ENCODE measurements at places on chromosomes 2 and 18.

GRCh38 chr2:42086500-42086953 is 38.7 kb downstream of the PKDCC start:
- DNase-seq: no peak

DNA sequence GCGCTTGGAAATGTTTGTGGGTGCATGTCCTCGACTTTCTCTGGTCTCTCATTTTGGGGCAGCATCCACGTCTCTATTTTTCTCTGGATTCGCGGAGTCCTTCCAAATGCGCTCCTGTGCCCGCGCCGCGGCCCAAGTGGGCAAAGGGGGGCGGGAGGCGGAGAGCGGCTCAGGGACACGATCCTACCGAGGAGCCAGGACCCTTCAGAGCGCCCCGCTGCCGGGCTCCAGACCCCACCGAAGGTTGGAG is 990 bp downstream of the EPAS1 start:
- DNase-seq: no peak

DNA sequence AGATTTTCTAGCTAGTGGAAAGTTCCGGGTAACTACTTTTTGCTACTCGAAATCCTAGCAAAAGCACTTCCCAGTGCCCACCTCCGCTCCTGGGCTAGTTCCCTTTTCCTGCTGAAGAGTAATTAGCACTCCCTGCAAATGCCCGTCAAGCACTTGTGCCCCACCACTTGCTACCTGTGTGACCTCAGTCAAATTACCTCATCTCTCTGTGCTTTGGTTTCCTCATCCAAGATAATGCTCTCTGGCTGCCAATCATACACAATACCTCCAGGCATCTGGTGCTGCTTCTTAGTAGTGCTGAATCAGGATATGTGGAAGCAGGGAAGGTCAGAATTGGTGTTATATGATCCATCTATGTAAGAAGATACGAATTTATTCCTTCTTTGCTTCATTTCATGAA is 102.1 kb upstream of the CDCA7 start:
- DNase-seq: no peak

DNA sequence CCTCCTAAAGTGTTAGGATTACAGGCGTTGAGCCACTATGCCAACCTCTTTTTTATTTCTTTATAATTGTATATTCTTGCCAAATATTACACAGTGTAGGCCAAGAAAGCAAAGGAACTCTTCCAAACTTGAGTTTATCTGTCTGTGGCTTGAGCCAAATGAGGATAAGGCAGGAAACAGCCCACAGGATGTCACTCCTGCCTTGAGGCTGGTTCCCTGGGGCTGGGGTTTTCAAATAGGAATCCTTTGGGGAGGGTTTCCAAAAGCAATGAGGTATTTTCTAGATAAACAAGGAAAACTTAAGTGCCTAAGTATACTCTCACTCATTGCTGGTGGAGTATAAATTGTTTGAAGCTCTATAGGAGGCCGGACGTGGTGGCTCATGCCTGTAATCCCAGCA is 56.4 kb downstream of the ADCY3 start:
- DNase-seq: no peak

DNA sequence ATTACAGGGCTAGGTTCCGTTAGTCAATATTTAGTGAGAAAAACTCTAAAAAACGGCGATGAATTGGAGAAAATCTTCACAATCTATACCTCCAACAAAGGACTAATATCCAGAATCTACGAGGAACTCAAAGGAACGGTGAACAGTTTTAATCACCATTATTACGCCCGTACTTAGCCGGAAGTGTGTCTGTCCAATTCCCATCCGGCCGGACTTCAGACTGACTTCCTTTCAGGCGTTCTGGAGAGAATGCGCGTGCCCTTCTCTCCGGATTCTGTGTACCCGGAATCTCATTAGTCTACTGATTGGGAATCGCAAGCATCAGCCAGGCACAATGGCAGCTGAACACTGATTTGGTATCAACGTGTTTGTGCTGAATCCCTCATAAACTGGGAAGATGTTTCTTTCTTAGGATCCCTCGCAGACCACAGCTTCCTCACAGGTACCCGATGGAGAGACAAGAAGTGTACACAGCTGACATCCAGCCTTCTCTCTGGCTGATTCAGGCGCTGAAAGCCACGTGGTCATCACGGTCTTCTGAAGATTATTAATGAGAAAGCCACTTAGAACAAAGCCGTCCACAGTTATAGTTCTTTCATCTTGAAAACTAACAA is 239.9 kb downstream of the ZNF516 start:
- no peak for DNase-seq

DNA sequence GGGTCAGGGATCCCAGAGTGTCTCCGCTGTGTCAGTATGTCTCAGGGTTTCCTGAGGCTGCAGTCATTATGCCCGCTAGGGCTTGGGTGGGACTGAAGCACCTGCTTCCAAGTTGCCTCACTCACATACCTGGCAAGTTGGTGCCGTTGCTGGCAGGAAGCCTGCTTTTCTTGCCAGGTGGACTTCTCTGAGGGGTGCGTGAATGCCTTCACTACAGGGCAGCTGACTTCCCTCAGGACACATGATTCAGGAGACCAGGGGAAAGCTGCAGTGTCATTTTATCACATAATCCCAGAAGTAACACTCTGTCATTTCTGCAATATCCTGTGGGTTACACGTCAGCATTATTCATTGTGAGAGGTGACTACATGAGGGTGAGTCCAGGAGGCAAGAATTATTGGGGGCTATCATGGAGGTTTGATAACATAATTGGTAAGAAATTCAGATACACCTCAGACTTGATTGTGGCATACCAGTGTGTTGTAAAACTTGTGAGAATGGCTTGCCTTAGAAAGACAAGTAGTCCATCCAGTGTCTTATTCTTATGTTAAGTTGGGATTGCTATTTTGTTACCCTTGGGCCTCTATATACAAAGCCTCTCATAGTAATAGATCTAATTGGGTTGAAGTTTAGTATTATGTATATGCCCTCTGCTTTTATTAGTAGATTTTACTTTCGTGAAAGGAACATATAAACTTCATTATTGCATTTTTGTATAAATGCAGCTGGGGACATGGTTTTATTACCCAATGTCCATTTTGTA is 44.1 kb downstream of the NEDD4L start:
- DNase-seq: no peak

DNA sequence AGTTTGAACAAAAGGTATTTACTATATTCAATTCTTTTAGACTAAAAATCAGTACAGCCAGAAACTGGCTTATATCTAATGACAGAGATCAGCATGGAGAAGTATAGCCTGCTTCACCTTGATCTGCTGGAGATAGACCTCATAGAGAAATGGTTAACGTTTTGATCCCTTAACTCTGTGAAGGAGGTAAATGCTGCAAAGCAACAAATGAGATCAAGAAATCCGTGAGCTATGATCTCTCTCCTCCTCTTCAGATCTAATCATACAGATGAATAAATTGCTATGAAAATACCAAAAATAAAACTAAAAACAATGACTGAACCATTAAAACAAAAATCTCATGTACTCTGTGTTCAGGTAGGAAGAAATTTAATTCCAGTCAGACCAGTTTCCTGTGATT is 42.8 kb downstream of the KLHL14 start:
- no peak for DNase-seq

GRCh38 chr2:61662990-61663389 is 124.8 kb upstream of the XPO1 start:
- DNase-seq: no peak

GRCh38 chr2:238505892-238506280 is 79.2 kb downstream of the ASB1 start:
- no peak for DNase-seq

DNA sequence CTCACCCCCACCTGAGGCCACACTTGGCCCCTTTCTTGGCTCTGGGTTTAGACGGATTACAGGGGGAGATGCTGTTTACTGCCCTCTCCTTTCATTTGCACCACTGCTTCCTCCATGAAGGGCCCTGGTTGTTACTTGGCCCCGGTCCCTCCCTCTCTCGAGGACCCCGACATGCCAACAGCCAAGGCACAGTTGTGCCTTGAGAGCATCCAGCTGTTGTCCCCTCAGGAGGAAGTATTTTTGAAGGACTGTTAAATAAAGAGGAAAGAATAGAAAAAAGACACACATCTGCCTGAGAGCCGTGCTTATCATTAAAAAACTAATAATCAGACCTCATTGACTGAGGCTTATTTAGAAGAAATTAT is 44.0 kb downstream of the ITGB1BP1 start:
- no peak for DNase-seq

- DNase-seq: no peak
Measured at GRCh38 chr2:134459706-134460406, 206.0 kb downstream of the MGAT5 start.

Data from posterior cingulate gyrus (tissue), 11 donors.